ENCODE measurements at places on chromosomes 6 and 20. TPM values are rescaled to one million over a fixed set of nuclear protein-coding genes. Genes with fewer than 3 reads are reported as not detected.

- no peak for DNase-seq
These were observed 660.2 kb downstream of the EPHA7 start for GRCh38 chr6:92759178-92759577.

DNA sequence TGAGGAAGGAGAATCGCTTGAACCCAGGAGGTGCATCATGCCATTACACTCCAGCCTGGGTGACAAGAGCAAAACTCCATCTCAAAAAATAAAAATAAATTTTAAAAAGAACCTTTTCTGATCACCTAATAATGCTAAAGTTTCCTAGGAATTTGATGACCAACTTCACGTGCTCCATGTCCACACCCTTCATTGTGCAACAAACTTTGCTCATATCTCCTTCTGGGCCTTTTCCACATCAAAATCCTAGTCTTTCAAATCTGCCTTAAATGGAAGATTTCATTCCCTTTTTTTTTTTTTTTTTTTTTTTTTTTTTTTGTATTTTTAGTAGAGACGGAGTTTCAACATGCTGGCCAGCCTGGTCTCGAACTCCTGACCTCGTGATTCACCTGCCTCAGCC lies 112.5 kb upstream of the LOC128125822 start:
- no peak for DNase-seq

DNA sequence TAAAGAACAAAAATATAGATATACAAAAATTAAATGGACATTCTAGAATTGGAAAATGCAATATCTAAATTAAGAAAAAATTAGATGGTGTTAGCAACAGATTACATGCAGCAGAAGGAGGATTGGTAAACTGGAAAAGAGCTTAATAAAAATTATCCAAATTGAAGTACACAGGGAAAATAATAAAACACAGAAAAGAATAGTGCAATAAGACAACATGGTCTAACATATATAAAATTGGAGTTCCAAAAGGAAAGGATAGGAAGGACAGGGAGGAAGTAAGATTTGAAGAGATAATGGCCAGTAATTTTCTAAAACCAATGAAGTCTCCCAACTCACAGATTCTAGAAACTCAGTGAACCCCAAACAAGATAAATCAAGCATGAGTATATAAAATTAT lies 194.5 kb downstream of the TBX18 start:
- DNase-seq = no peak

DNA sequence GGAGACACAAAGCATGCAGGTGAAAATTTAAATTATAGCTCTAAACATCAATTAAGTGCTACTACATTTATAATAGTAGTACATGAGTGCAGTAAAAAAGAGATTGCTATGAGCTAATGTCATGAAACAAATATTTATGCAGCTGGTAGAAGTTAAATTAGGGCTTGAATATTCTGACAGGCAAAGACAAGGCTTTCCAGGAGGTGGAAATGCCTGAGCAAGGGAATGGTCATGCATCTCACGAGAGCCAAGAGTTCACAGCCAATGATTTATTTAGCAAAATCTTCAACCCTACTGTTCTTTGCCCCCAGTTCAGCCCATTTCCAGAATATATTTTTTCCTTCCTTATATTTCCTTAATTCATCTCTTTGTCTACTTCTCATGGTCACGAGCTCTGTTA lies 128.9 kb downstream of the HIVEP2 start:
- DNase-seq = no peak

TRAPPC3L gene
- polyA plus RNA-seq = 0.03 TPM

MYLK2 gene
- polyA plus RNA-seq = 0.31 TPM

RNF39 gene
- not detected for polyA plus RNA-seq

HCRTR2 gene
- not detected for polyA plus RNA-seq

Measured in SK-N-SH (cell line).